ENCODE measurements at places on chromosomes 1 and 21. TPM values are rescaled to one million over a fixed set of nuclear protein-coding genes. Genes with fewer than 3 reads are reported as not detected.

- peak; percentile 48 for DNase-seq
Measured at GRCh38 chr1:156165083-156165482, 11.7 kb downstream of the SEMA4A start.

GRCh38 chr1:43312663-43313515, 12.1 kb downstream of the TIE1 start:
- DNase-seq = no peak

DNA sequence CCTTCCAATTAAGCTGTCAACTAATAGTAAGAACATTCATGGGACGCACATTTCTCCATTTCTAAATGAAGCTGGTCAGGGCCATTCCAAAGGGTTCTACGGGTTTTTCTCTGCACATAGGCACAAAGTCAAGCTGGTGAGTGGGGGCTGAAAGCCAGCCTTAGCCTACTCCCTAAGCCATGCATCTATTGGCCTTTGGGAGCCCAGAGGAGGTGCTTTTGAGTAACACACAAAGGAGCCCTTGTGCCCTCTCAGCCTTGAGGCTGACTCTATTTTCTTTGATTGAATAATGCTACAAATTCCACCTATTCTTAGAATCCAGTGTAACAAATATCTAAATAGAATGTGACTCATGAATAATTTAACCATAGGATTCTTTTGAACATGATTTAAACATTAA, 73.6 kb downstream of the RGS13 start:
- DNase-seq = peak; percentile 32

- no peak for DNase-seq
Measured at GRCh38 chr21:37437376-37438080, 71.0 kb downstream of the DYRK1A start.

DNA sequence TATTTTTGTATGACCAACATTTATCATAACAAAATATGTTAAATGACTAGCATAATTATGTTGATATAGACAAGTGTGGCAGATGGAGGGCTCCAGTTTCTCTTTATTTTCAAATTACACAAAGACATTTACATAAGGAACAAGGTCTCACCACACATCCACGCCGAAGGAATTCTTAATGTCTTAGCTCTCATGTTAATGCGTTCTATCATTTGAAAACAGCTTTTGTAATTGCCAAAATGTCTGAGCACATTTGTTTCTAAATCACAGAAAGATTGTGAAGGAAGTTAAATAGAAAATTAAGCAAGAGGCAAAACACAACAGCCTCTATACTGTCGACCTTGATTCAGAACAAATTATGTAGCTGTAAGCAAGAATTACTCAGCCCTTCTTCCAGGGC, 223.0 kb upstream of the NR5A2 start:
- no peak for DNase-seq

- no peak for DNase-seq
Measured at GRCh38 chr21:33572350-33572749, 16.1 kb downstream of the DONSON start.

GRCh38 chr21:34602061-34602460, 12.9 kb downstream of the RCAN1 start:
- DNase-seq = no peak

- peak; percentile 17 for DNase-seq
Measured at GRCh38 chr1:110829955-110830553, 42.9 kb upstream of the CD53 start.

GRCh38 chr1:81121306-81121705, 679.4 kb upstream of the ADGRL2 start:
- DNase-seq = no peak

GRCh38 chr1:183723571-183723970, 70.5 kb upstream of the APOBEC4 start:
- no peak for DNase-seq

DNA sequence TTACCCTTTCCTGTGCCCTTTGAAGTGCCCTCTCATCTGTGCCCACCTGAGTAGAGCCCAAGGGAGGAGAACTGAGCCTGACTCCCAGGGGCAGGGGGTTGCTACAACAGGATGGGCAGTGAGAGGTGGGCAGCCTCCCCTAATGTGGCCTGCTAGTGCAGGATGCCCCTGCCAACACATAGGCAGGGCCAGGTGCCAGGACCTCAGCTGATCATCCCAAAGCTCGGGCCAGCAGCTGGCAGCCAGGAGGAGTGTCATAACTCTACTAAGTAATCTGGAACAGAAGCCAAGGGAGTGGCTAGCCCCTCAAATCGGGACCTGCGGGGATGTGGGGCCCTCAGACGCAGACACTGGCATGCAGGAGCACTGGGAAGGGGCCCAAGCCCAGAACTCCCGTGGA, 208.8 kb upstream of the RAB4A start:
- DNase-seq = no peak

DNA sequence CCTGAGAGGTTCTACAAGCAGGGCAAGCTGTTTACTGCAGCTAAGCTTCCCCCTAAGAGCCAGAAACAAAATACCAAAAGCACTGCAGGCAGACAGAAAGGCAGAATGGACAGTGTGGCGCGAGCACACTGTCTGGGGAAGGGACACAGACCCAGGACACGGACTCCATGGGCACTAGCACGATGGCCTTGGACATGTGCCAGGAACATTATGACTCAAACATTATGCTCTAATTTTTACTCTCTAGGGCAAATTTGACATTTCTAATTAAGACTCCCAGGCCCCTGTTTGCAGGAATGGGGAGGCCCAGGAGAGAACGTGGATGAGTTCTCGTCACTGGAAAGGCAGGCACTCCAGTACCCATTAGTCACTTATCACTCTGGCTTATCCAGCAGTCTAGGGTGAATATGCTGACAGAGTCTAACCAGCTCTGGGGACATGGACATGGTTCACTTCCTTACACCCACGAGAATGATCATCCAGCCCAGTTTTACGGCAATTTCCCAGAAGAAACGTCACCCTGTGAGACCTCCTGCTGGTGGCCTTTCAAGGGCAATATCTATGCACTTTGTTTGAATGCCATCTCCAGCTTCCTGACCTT, 45.1 kb downstream of the CAPN8 start:
- no peak for DNase-seq

Gene FCAMR
- polyA plus RNA-seq = not detected

All from IMR-90 (cell line).